ENCODE measurements at places on chromosomes 6 and 20.
A peak's percentile ranks its signal among the peaks of the same experiment; 100 is the strongest.

- no peak for DNase-seq
Measured at GRCh38 chr20:33914919-33915318, 78.8 kb upstream of the RALY start.

GRCh38 chr6:71043902-71044301 lies 87.0 kb upstream of the B3GAT2 start:
- no peak for DNase-seq

DNA sequence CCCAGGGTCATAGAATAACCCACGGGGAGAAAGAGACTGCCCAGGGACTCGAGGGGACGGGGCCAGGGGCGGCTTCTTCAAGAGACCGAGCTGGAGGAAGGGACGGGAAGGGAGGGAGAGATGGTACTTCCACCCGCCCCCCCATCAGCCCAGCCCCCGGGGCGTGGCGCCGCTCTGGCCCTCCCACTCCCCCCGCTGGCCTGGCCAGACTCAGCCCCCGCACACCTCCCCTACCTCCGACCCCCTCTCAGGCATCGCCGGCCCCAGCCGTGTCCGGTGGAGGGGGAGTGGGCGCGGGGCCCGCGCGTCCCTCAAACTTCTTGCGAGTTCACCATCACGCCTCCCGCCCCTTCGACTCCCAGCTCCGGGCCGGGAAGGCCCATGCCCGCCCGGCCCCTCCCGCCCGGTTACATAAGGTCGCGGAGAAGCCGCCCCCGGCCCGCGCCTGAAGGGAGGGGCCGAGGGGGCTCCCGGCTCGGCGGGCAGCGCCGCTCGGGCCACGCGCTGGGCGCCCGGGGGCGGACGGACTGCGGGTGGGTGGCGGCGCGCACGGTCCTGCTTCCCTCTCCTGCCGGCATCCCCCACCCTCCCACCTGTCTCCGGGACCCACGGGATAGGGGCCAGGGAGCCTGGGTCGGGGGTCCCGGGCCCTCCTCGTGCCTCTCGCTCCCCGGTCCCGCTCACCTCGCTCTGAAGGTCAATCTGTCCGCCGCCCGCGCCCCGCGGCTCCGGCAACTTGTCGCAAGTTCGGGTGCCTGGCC lies 562 bp downstream of the TFEB start:
- peak; percentile 79 for DNase-seq

- DNase-seq: no peak
Measured at GRCh38 chr6:4368649-4369048, 233.3 kb upstream of the ECI2 start.

GRCh38 chr20:38842026-38842425 lies 36.5 kb downstream of the PPP1R16B start:
- no peak for DNase-seq

- DNase-seq: no peak
Measured at GRCh38 chr20:35240811-35241293, 14.4 kb downstream of the MMP24 start.

DNA sequence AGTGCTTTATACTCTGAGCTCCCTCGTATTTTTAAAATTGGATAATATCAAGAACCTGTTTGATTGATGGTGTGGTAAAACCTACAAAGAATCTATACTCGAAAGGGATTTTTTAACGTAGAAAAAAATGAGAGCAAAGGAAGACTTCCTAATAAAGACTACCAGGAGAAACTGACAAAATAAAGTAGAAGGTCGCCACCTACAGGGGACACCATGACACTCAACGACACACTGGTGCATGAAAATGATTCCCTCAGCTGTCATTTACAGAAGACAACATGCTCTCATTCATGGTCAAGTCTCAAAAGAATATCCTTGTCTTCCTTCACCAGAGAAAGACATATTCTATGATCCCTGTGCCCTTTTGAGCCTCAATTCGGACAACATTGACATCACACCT lies 10.1 kb upstream of the NHSL1 start:
- no peak for DNase-seq

DNA sequence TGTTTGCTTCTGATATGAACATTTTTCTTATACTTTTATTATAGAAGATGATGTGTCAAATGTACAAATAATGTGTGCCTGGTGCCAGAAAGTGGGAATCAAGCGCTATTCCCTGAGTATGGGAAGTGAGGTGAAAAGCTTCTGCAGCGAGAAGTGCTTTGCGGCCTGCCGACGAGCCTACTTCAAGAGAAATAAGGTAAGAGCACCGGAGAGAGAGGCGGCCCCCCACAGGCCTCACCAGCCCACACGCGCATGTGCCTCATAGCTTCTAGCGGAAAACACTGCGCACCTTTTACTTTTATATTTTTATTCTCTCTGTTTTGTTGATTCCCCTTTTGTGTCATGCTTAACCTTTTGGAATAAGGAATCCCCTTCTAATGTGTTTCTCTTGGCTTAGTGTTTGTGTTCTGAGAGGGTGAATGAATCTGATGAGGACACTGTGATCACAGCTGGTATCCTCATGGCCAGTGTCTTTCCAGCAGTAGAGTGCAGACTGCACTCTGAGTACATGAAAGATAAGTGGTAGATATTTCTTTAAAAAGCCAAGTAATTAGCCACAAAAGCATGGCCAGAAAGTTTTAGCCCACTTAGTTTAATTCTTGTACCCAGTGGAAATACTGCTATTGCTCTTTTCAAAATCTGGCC lies 43.6 kb downstream of the SOBP start:
- no peak for DNase-seq

DNA sequence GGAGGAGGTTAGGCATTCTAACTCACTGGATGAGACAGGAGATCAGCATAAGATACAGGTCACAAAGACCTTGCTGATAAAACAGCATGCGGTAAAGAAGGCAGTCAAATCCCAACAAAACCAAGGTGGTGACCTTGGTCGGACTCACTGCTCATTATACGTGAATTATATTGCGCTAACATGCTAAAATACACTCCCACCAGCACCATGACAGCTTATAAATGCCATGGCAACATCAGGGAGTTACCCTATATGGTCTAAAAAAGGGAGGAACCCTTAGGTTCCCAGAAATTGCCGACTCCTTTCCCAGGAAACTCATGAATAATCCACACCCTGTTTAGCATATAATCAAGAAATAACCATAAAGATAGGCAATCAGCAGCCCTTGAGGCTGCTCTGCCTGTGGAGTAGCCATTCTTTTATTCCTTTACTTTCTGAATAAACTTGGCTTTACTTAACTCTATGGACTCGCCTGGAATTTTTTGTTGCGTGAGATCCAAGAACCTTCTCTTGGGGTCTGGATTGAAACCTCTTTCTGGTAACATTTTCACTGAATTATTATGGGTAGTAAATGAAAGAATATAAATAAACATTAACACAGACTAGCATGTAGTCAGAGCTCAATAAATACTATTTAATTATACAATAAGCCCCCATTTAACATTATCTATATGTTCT lies 3.0 kb upstream of the LAMA4 start:
- no peak for DNase-seq

DNA sequence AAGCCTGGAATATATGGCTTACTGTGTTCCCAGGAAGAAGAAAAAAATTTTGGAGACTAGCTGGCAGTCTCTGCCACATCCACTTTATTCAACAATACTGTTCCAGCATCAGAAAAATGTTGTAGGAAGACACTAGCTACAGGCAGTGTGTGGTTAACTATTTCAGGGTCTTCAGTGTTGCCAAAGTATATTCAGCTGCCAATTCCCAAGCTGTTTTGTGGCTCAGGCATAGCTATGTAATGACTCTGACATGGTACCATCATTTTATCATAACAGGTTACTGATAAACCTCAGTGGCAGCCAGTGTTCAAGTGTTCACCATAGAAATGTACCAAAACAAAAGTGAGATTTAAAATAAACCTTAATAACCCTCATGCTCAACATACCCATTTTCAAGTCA lies 503.1 kb downstream of the ADGRB3 start:
- no peak for DNase-seq

DNA sequence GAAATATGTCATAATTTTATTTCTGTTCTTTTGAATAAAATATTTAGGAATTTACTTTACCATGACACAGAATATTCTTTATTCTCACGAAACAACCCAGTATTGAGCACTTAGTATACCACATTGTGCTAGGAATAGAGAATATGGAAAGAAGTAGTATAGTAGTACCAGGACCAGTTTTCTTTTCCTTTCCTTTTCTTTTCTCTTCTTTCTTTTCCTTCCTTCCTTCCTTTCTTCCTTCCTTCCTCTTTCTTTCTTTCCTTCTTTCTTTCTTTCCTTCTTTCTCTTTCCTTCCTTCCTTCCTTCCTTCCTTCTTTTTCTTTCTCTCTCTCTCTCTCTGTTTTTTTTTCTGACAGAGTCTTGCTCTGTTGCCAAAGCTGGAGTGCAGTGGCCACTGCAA lies 7.5 kb upstream of the PLCB4 start:
- no peak for DNase-seq

DNA sequence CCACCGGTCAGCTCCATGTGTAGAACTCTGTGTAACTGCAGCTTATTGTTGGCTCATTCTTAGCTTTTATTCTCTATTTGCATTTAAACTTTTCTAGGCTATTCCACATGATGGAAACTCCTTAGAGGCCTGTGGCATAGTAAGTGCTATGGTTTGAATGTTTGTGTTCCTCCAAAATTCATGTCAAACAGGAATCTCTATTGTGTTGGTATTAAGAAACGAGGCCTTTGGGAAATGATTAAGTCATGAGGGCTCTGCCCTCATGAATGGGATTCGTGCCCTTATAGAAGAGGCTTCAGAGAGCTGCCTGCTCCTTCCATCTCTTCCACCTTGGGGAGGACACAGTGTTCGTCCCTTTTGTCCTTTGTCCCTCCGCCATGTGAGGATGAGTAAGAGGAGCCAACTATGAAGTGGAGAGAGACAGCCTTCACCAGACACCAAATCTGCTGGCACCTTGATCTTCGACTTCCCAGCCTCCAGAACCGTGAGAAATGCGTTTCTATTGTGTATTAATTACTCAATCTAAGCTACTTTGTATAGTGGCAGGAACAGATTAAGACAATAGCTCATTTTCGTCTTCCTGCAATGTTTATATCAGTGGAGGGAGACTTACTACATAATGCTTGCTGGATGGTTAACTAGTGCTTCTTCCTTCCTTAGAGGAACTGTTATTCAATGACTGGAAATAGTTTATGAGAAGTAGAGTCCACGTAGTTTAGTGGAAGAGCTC lies 361.1 kb downstream of the FARS2 start:
- DNase-seq: no peak

GRCh38 chr6:56474532-56474931 lies 168.2 kb downstream of the DST start:
- no peak for DNase-seq

DNA sequence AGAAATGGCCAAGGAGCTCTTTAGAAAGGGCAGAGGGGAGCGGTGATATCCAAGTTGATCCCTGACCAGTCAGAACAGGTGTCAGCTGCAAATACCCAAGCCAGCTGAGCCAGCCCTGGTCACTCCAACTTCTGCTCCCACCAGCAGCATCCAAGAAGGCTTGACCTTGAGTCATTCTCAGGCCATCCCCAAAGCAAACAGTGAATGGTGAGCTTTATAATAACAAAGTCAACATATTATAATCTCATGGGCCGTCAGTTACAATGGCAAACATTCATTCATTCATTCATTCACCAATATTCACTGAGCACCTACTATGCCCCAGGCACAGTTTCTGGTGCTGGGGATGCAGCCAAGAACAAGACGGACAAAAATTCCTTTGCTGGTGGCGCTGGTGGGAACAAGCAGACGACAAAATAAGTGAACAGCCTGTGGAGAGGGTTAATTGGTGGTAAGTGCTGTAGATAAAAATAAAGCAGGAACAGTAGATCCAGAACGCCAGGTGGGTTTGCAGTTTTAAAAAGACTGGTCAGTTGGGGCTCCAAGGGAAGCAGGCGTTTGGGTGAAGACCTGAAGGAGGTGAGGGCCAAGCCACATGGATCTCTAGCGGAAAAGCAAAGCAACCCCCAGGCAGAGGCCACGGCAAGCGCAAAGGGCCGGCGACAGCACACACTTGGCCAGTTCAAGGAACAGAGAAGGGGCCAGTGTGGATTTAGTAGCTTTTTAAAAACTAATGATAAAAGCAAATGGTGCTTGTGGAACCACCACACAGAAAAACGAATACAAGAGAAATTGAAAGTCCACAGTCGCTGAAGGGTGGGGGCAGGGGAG lies 131.8 kb upstream of the PTPN1 start:
- DNase-seq: no peak

DNA sequence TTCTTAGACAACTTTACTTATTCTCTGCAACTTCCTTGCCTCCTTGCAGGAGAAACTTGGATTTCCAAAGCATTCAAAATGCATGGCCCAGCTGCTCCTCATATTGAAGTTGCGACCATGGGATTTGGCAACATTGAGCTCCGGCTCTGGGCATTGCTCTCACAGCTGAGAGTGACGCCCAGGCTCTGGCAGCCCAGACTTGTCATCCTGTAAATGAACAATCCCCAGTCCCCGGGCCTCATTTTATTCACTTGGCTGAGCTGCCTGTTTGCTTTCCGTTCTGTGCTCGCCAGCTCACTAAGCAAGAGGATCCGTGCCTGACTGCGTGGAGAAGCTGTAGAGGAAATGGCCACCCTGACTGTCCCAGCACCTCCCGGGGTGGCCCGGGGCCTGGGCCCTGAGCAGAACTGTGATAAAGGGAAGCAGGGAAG lies 119.5 kb upstream of the CD93 start:
- DNase-seq: no peak

- DNase-seq: peak; percentile 35
Measured at GRCh38 chr6:158142789-158143188, 25.3 kb downstream of the SERAC1 start.

DNA sequence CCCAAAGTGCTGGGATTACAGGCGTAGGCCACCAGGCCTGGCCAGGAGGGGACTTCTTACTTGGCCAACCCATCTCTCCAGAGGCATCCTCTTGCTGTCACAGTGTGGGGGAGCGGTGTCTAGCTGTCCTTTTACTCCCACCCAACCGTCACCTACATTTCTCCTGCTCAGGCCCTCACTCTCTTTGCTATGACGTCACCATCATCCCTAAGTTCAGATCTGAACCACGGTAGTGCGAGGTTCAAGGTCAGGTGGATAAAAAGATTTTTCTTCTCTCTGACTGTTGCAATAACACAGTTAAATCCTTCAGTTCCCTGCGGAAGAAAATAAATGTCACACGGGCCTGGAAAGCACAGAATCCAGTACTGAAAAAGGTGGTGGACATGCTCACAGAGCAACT lies 7.3 kb upstream of the RAET1L start:
- DNase-seq: no peak

GRCh38 chr6:125904871-125905270 lies 51.7 kb upstream of the HINT3 start:
- DNase-seq: no peak

DNA sequence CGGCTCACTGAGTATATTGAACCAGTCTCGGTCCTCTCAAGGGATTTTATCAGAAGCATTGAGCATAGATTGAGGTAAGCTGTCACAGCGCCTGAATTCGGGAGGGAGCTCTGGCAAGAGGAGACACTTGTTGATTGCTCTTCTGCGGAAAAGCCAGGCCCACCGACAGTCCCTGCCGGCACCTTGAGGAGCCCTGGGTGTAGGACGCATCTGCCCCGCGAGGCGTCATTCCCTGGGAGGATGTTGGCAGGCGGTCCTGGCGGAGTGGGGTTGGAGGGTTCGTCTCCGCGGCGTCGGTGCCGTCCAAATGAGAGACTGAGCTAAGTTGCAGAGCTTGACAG lies 843 bp downstream of the FBXO9 start:
- DNase-seq: no peak

- DNase-seq: no peak
Measured at GRCh38 chr6:148436466-148436865, 93.8 kb downstream of the SASH1 start.

GRCh38 chr6:129785756-129786135 lies 75.4 kb downstream of the TMEM244 start:
- DNase-seq: no peak

GRCh38 chr20:58822748-58823730 lies 27.7 kb downstream of the GNAS-AS1 start:
- no peak for DNase-seq

GRCh38 chr20:52129611-52130010 lies 62.0 kb downstream of the ZFP64 start:
- DNase-seq: no peak

Measured in breast epithelium (tissue), 4 donors.